ENCODE measurements at places on chromosomes 3 and 15. TPM values are rescaled to one million over a fixed set of nuclear protein-coding genes. Genes with fewer than 3 reads are reported as not detected.

GRCh38 chr15:82595766-82596165 is 51.4 kb downstream of the CPEB1 start:
- DNase-seq: no peak

DNA sequence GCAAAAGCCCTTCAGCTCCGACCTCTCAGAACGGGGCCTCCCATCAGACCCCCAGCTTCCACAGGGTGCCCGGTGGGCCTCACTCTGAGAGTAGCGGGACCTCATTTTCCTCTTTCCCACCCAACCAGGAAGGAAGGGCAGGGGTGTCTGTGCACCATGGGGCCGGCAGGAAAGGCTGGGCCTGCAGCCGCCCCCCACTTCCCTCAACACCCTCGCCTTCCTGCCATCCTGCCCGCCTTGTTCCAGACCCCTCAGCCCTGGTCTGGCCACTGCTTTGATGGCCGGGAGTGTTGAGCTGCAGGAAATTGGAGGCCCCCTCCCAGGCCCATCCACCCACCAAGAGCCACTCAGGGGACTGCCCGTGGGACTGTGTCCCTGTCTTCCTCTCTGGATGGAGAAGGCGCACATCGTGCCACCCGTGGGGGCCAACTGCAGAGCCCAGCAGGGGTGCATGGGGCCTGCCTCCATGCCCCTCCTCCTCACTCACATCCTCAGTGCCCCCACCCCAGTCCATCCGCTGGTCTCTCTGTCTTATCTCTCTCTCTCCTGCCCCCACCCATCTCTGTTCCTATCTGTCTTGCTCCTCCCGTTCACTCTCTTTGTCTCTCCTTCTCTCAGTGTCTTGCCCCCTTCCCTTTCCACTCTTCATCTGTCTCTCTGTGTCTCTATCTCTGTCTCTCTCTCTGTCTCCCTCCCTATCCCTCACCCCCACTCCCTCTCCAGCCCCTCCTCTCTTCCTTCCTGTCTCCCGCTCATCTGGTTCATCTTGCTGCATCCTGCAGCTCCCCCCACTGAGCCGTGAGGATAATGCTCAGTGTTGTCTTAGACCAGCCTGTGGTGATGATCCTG is 1.8 kb upstream of the PLXND1 start:
- DNase-seq: no peak

- no peak for DNase-seq
These were observed 57.2 kb upstream of the USP3 start for GRCh38 chr15:63447017-63447676.

DNA sequence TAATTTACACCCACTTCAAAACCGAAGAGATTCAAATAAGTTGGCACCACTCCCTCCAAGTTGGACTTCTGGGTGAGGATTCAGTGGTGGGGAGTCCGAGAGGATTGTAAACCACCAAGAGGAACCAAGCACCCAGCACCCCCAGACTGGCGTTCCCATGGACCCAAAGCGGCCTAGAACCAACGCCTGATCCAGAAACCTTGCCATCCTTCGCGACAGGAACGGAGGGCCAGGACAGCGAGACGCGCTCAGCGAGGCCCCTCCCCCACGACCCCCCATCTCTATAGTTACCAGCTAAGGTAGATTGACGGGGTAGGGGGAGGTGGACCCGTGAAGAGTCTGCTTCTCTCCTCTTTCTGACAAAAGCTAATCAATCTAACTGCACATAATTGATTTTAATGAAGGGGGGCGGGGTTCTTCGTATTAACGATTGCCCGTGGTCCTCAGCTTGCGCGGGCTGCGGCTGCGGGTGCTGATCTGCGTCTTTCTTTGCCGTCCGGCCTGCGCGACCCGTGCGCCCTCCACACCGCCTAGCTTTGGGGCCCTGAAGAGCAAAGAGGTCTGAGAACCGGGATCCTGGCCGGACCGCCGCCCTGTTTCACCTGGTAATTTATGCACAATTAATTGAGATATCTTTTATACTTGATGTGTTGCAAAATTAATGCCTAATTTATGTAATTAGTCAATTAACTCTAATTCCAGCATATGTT is 10.9 kb upstream of the FOXB1 start:
- DNase-seq: no peak

Gene PARP16
- 9.0 TPM for total RNA-seq
